Activated CD4-positive, alpha-beta T cell treated with anti-CD3 and anti-CD28 coated beads, Interleukin-2, amount 50 U/mL, for 4 hours (primary cell): ENCODE measurements at places on chromosomes 11 and 22.
A peak's percentile ranks its signal among the peaks of the same experiment; 100 is the strongest.

DNA sequence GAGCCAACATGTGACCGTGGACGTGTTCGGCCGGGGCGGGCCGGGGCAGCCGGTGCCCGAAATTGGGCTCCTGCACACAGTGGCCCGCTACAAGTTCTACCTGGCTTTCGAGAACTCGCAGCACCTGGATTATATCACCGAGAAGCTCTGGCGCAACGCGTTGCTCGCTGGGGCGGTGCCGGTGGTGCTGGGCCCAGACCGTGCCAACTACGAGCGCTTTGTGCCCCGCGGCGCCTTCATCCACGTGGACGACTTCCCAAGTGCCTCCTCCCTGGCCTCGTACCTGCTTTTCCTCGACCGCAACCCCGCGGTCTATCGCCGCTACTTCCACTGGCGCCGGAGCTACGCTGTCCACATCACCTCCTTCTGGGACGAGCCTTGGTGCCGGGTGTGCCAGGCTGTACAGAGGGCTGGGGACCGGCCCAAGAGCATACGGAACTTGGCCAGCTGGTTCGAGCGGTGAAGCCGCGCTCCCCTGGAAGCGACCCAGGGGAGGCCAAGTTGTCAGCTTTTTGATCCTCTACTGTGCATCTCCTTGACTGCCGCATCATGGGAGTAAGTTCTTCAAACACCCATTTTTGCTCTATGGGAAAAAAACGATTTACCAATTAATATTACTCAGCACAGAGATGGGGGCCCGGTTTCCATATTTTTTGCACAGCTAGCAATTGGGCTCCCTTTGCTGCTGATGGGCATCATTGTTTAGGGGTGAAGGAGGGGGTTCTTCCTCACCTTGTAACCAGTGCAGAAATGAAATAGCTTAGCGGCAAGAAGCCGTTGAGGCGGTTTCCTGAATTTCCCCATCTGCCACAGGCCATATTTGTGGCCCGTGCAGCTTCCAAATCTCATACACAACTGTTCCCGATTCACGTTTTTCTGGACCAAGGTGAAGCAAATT, 1.8 kb downstream of the FUT4 start:
- no peak for DNase-seq

- no peak for DNase-seq
Measured at GRCh38 chr11:124612567-124613246, 1.5 kb downstream of the PANX3 start.

DNA sequence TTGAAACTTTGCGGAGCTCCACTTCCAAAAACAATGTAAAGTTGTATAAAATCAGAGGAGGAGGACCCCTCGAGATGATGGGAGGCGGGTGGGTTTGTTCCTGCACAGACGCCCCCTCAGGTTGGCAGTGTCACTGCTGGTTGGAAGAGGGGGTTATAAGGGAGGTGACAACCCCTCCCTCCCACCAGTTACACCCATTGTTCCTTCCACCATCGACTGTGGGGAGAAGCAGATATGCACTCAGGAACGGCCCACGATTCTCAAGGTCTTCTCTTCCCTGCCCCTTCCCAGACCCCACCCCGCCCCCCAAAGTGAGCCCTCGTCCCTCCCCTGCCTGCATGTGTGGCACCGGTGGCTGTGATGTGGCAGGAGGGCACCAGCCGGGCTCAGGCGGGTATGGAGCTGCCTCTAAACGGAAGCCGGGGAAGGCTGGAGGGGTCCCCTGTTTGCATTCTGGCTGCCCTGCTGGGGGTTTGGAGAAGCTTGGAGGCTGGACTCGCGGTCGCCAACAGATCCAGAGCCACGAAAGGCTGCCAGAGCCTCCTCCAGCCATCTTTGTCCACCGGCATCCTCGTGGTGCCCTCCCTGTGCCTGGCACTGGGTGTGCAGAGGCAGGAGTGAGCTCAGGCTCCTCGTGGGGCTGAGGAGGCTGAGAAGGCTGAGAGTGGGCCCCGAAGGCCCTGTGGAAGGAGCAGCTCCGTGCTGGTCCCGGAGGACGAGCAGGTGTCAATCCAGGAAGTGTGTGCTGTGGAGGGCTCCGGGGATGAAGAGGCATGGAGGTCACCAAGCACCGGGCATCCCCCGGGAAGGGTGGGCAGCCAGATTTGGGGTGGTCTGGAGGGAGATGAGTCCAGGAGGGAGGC, 778 bp downstream of the KDELR3 start:
- DNase-seq = no peak

GRCh38 chr11:118144301-118145268, 8.0 kb downstream of the SCN4B start:
- DNase-seq = no peak

DNA sequence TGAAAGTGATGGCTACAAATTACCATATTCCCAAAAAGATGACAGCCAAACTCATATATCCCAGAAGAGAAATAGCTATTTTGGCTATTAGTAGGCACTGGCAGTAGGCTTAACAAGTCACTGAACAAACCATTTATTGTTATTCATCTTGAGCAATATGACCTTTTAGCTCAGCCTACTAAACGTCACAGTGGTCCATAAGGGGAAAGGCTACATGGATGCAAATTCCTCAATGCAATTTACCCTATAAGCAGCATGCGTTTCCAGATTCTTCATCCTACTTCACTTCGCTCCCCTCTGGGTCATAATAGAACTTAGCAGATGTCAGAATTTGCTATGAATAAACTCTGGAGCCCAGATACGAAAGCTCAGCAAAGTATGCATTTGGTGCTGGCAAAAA, 114.0 kb downstream of the SIK3 start:
- no peak for DNase-seq

GRCh38 chr11:123546515-123546914, 107.9 kb downstream of the SCN3B start:
- DNase-seq = no peak

DNA sequence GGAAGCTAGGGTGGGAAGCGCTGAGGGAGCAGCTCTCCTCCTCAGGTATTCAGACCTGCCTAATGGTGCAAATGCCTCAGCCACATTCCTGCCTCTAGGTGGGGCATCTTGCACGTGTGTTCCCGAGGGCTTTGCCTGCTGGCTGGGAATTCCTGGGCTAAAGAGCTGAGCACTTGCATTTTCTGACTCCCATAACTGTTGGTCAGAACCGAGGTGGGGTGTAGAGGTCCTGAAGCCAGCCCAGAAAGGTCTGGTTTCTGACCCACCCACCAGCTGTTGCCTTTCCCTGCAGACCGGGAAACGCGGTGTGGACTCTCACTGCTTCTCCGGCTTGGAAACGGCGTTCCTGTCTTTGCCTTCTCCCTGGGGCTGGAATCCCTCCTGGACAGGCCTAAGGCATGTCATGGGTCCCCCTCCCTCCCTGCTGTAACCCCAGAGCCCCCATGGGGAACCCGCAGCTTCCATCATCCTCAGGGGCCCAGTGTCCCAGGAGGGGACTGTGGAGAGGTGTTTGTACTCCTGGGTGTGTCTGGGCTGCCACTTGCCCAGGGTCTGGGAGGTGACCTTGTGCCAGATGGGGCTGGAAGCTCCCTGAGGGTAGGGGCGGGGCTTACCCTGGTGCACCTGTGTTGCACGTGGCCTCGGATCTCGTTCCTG, 24.0 kb upstream of the SMIM38 start:
- DNase-seq = no peak

- DNase-seq = no peak
Measured at GRCh38 chr11:57650739-57651090, 1.0 kb upstream of the YPEL4 start.

GRCh38 chr11:9601876-9602199, 28.4 kb downstream of the WEE1 start:
- DNase-seq = no peak

DNA sequence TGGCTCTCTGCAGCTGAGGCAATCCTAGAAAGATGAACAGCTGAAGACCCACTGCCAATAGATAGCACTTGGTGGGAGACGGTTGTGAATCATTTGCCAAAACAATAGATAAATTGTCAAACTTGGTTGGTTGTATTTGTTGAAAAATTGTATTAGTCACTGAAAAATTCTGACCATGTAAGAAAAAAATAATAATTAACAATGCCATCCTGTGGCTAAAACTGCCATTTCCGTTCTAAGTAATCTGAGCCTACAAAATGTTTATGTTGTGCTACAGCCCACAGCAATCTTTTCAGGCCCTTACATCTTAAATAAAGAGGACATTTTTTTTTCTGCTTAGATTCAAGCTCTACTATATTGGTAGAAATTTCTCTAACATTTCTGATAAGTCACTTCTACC, 103.2 kb upstream of the ANO3 start:
- no peak for DNase-seq

- no peak for DNase-seq
Measured at GRCh38 chr11:11808992-11809615, 32.7 kb upstream of the USP47 start.

DNA sequence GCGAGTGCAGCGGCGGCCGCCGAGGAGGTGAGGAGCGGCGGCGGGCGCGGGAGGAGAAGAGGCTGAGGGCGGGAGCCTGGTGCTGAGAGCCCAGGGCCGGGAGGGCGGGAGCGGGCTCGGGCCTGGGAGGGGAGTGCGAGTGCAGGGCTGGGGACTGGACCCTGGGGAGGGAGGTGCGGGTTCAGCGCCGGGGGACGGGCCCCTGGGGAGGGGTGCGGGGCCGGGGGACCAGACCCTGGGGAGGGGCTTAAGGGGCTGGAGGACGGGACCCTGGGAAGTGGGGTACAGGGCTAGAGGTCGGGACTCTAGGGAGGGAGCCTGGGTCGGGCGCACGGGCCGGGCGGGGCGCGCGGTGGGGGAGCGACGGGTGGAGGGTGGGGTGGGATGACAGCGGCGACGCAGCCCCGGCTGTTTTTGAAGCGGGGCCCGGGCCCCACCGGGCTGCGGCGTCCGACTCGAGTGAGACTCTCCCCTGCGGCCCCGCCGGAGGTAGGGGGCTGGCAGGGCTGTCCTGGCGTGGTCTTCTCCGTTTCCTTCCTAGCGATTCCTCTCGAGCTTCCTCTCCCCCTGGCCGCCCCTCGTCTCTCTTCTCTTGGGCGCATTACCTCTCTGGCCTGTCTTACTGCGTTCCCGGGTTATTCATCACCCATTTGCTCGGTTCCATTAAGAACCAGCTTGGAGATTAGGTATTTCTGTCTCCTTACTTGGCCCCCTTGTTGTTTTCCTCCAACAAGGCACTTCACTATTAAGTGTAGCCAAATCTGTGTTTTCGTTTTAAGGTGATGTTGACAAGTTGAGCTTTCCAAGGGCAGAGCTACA, 754 bp downstream of the NUP50 start:
- DNase-seq = peak; percentile 33

DNA sequence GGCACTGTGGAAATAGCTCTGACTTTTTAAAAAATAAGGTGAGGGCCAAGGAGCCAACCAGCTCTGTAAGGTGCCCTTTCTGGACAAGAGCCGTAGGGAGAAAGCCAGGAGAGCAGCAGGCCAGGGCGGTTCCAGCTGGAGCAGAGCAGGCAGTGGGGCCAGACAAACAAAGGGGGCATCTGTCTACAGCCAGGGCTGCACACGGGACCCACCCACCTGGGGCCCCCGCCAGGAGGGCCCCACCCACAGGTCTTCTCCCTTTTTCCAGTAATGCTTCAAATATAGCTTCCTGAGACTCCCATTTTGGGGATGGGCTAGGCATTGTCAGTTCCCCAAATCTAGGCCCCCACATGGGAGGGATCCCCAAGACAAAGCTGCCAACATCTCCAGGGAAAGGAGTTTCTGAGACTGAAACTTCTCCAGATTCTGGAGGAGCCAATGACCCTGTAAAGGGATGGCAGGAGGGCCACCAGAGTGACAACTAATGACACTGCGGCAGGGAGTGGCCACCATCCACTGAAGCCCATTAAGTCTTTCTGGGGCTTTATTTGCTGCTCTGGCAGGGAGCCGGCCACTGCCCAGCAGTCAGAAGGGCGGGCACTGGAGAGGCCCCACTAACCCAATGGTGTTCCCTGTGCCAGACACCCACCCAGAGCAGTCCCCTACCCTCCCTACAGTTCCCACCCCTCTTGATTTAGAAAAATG, 1.9 kb downstream of the ZFTA start:
- DNase-seq = no peak

GRCh38 chr11:110529043-110529442, 99.3 kb downstream of the FDX1 start:
- DNase-seq = no peak

DNA sequence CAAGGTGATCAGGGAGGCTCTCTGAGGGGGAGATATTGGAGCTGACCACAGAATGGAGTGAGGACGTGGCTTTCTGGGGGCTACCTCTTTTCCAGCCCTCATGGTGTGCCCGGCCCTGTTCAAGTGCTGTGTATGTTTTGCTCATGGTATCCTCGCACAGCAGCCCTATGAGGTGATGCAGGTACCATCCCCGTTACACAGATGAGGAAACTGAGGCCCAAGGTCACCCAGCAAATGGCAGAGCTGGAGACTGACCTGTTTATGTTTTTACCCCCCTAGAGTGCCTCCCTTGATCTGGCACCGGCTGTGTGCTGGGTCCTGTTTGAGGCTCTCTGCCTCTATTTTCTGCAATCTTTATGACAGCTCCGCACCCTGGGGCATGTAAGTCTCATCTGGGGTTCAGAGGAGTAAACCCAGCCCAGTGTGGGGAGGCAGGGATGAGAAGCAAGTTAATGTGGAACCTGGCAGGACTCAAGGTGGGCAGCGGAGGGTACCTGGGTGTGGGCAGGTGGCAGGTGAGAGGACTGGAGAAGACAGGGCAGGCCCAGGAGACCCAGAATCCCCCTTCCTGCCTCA, 20.8 kb downstream of the SGSM1 start:
- DNase-seq = no peak

DNA sequence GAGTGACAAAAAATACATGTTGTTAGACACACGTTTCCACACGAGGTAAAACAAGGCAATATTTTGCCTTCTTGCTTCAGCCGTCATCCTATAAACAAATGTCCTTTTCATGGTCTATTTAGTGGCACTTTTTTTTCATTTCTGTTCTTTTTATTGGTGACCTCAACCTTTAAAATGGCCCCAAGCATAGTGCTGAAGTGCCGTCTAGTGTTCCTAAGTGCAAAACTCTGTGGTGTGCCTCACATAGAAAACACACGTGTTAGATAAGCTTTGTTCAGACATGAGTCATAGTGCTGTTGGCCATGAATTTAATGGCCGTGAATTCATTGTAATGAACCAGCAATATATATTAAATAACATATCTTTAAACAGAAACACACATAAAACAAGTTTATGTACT, 15.6 kb downstream of the OVCH2 start:
- no peak for DNase-seq

DNA sequence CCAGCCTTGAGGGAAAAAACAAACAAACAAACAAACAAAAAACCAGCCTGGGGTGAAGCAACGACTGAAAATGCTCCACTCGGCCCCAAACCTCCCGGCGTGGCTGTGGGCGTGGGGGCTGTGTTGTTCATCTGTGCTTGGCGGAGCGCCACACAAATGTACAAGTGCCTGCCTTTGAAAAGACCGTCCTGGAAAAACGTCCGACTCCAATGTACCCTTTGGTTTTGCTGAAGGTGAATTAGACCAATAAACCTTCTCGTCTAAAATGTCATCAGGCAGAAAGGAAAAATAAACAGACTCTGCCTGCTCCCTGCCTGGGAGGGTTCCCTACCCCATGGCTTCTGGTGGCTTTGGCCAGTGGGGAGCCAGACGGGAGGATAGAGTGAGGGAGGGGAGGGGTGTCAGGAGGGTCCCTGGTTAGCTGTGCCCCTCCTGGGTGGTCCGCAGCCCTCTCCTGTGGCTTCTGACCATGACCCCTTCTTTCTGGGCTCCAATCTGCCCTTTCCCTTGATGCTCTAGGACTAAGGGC, 93.9 kb downstream of the TRMU start:
- DNase-seq = no peak
